Heart left ventricle (tissue), 16 donors: ENCODE measurements at places on chromosomes 2 and 18.
A peak's percentile ranks its signal among the peaks of the same experiment; 100 is the strongest.

- no peaks in the 10 kb centered on the region for H3K27me3 ChIP-seq
- DNase-seq: no peak
Observed at GRCh38 chr2:35185861-35186412, 1169.6 kb upstream of the CRIM1 start.

- H3K27ac ChIP-seq: peak overlapping the region; percentile 64
- peak; percentile 9 for DNase-seq
- H3K4me1 ChIP-seq: peaks cover 5% of the 10 kb centered on the region
- H3K36me3 ChIP-seq: no peaks in the 10 kb centered on the region
- H3K4me3 ChIP-seq: no peak overlapping the region
Observed at GRCh38 chr18:48799724-48800315, 150.9 kb downstream of the SMAD7 start.

- H3K4me1 ChIP-seq: no peaks in the 10 kb centered on the region
- no peaks in the 10 kb centered on the region for H3K36me3 ChIP-seq
- DNase-seq: no peak
- H3K27me3 ChIP-seq: no peaks in the 10 kb centered on the region
- H3K27ac ChIP-seq: no peak overlapping the region
Observed at GRCh38 chr2:214902286-214902685, 92.8 kb upstream of the BARD1 start.

GRCh38 chr2:99728166-99728565 is 238.3 kb upstream of the REV1 start:
- no peak for DNase-seq
- peaks cover 9% of the 10 kb centered on the region for H3K4me1 ChIP-seq
- H3K27me3 ChIP-seq: no peaks in the 10 kb centered on the region
- no peak overlapping the region for H3K27ac ChIP-seq

- H3K36me3 ChIP-seq: no peaks in the 10 kb centered on the region
- H3K27ac ChIP-seq: peak overlapping the region; percentile 69
Observed at GRCh38 chr2:101732773-101733256, 35.3 kb downstream of the MAP4K4 start.

DNA sequence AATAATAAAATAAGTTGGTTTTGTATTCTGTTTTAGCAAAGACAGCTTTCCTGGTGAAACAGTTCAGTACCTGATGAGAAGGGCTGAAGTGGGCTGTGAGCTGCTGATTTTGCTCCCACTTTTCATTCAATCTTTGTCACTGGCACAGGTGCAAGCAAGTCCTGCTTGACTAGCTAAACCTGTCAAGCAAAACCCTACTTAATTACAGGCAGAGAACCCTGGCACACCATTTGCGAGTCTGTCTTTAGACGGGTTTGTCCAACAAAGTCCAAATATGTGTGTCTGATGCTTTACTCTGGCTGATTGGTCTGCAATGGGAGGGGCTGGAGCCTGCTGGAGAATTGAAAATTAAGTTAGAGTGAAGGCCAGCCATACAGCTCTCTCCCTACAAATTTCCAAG is 267.2 kb downstream of the EPHA4 start:
- no peaks in the 10 kb centered on the region for H3K27me3 ChIP-seq
- H3K27ac ChIP-seq: no peak overlapping the region
- no peak for DNase-seq

DNA sequence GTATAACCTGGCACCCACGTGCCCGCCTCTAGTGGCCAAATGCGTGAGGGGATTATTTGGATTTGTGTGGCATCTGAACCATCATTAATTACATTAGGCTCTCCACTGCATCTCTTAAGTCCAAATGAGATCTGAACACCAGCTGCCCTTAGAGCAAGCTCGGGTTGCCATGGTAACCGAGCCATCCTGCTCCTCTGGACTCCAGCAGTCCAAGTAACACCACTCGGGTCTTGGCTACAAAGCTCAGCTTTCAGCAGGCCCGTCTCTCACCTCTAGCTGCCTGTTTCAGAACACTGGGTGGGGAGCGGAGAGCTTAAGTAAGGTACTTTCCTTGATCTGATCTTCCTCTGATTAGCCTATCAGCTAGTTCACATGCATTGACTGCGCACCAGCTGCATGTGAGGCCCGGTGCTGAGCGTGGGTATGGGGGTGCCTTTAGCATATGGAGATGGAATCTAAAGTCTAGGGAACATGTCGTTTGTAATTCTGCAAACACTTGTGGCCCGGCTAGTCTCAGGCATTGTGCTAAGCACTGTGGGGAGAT is 14.1 kb upstream of the CYS1 start:
- H3K27me3 ChIP-seq: peaks cover 31% of the 10 kb centered on the region
- no peak for DNase-seq
- H3K27ac ChIP-seq: no peak overlapping the region

- peaks cover 9% of the 10 kb centered on the region for H3K4me1 ChIP-seq
- H3K4me3 ChIP-seq: no peak overlapping the region
- H3K27ac ChIP-seq: no peak overlapping the region
- no peaks in the 10 kb centered on the region for H3K36me3 ChIP-seq
- H3K27me3 ChIP-seq: no peaks in the 10 kb centered on the region
- DNase-seq: no peak
Observed at GRCh38 chr2:102837626-102838198, 75.9 kb downstream of the TMEM182 start.

DNA sequence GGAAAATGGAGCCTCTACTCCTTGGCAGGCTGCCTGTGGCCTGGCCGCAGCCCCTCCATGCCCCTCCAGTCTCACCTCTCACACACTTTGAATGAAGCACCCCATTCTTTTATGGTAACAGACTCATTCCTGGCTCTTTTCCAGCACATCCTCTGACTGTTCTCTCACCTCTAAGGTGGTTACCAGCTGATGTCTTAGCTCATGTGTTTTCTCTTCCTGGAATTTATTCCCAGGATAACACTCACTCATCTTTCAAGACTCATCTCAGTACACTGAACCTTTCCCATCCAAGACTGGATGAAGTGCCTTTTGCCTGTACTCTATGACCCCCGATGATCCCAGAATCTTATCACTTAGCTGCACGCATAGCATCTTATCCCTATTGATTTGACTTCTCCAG is 50.6 kb downstream of the SLC9A4 start:
- no peaks in the 10 kb centered on the region for H3K4me1 ChIP-seq
- H3K27me3 ChIP-seq: peaks cover 8% of the 10 kb centered on the region
- no peak overlapping the region for H3K27ac ChIP-seq
- no peak for DNase-seq
- H3K36me3 ChIP-seq: no peaks in the 10 kb centered on the region

DNA sequence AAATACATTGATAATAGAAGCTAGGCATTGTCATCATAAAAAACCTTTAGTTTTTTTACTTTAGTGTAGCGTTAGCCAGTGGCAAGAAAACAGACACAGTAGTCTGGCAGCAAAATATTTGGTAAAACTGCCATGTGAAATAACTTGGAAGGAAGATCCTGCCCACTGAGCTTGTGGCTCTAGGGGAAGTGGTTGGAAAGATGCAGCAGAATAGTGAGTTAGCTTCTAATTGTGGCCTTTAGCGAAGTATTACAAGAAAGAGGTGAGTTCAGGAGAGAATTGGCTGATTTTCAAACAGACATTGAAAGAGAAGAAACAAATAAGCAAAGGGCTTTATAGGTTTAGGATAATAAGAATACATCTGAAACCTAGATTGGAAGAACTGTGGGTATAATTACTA is 1887.8 kb upstream of the CELF4 start:
- DNase-seq: no peak
- H3K4me1 ChIP-seq: peaks cover 6% of the 10 kb centered on the region
- H3K4me3 ChIP-seq: no peak overlapping the region
- no peak overlapping the region for H3K27ac ChIP-seq
- no peaks in the 10 kb centered on the region for H3K27me3 ChIP-seq
- H3K36me3 ChIP-seq: no peaks in the 10 kb centered on the region

- peak overlapping the region; percentile 53 for H3K27ac ChIP-seq
- peak overlapping the region; percentile 47 for H3K4me3 ChIP-seq
- no peaks in the 10 kb centered on the region for H3K36me3 ChIP-seq
- peak; percentile 41 for DNase-seq
Observed at GRCh38 chr18:75638776-75639471, 211.4 kb upstream of the SMIM21 start.

DNA sequence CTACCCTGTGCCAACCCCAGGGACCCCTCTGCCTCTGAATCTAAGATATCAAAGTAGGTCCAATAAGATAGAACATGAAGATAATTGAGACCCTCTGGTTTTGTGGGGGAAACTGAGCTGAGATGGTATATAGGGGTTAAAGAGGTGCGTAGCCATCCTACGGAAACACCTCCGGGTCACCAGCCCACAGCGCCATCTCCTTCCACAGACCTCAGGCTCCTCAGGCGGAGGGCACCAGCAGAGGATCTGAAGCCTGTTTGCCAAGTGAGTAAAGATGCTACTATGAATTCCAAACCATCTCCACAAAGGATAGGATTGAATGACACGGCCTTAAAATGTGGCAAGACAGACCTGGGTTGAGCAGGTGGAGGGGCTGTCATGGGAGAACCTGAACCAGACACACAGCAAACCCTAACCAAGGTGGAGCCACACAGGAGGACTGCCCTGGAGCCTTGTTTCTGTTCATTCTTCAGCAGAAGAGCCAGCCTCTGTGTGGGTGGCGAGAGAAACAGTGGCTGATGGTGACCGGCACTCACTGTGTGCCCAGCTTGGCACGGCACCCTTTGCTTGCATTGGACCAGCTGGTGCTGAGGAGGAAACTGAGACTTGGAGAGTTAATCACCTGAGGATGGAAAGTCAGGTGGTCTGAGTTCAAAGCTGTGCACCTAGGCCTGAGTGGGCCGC is 10.2 kb downstream of the GBX2 start:
- peaks cover 62% of the 10 kb centered on the region for H3K27me3 ChIP-seq
- no peaks in the 10 kb centered on the region for H3K4me1 ChIP-seq
- no peak overlapping the region for H3K4me3 ChIP-seq

GRCh38 chr2:15756882-15757819 is 165.5 kb downstream of the DDX1 start:
- H3K36me3 ChIP-seq: no peaks in the 10 kb centered on the region
- no peak for DNase-seq
- H3K27me3 ChIP-seq: no peaks in the 10 kb centered on the region
- no peak overlapping the region for H3K27ac ChIP-seq
- no peak overlapping the region for H3K4me3 ChIP-seq
- H3K4me1 ChIP-seq: peaks cover 5% of the 10 kb centered on the region

DNA sequence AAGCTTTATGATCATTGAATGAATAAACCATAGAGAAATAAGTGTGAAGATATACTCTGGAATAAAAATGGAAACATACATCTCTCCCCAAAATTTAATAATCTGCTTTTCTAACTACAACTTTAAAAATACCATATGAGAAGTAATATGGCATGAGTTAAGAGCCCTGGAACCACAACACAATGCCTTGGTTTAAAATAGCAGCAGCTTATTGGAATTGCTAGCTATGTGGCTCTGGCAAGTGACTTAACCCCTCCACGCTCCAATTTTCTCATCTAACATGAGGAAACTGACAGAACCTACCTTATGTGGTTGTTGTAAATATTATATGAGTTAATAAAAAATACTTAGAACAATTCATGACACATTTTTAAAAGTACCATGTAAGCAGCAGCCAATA is 76.4 kb downstream of the VPS54 start:
- no peak overlapping the region for H3K27ac ChIP-seq
- H3K36me3 ChIP-seq: no peaks in the 10 kb centered on the region
- no peaks in the 10 kb centered on the region for H3K4me1 ChIP-seq
- H3K4me3 ChIP-seq: no peak overlapping the region
- no peaks in the 10 kb centered on the region for H3K27me3 ChIP-seq

GRCh38 chr18:60146220-60146960 is 226.2 kb downstream of the MC4R start:
- no peak for DNase-seq
- no peak overlapping the region for H3K27ac ChIP-seq
- no peaks in the 10 kb centered on the region for H3K4me1 ChIP-seq

DNA sequence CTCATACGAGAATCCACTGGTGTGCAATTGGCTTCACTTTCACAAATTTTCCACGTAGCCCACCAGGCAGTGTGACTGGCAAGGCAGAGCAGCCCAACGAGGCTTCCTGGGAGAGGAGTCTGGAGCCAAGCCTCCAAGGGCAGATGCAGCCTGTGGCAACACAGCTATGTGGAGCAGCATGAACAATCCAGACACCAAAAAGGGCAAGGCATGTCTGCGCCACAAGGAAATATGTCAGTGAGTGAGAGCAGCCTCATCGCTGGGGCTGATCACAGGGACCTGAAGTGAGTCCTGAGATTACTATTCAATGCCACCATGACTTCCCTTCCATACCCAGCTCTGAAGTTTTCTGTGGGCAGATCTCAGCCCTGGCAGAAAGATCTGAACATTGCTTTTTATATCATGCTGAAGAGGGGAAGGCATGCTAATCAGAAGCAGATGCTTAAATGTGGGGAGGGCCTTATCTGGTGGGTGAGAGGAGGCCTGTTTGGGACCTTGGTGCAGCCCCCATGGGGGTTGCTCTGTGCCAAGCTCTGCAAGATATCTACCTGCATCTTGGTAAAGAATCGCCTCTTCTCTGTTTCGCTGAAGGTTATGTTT is 40.0 kb upstream of the PUM2 start:
- no peaks in the 10 kb centered on the region for H3K36me3 ChIP-seq
- H3K4me3 ChIP-seq: no peak overlapping the region
- DNase-seq: no peak
- H3K27me3 ChIP-seq: no peaks in the 10 kb centered on the region

- no peaks in the 10 kb centered on the region for H3K4me1 ChIP-seq
- no peak overlapping the region for H3K27ac ChIP-seq
- no peak for DNase-seq
- no peaks in the 10 kb centered on the region for H3K27me3 ChIP-seq
Observed at GRCh38 chr2:69652206-69652605, 8.7 kb upstream of the AAK1 start.

- H3K4me3 ChIP-seq: no peak overlapping the region
- no peaks in the 10 kb centered on the region for H3K4me1 ChIP-seq
- no peak overlapping the region for H3K27ac ChIP-seq
- H3K36me3 ChIP-seq: no peaks in the 10 kb centered on the region
- DNase-seq: no peak
Observed at GRCh38 chr2:142270291-142270690, 139.5 kb upstream of the LRP1B start.

DNA sequence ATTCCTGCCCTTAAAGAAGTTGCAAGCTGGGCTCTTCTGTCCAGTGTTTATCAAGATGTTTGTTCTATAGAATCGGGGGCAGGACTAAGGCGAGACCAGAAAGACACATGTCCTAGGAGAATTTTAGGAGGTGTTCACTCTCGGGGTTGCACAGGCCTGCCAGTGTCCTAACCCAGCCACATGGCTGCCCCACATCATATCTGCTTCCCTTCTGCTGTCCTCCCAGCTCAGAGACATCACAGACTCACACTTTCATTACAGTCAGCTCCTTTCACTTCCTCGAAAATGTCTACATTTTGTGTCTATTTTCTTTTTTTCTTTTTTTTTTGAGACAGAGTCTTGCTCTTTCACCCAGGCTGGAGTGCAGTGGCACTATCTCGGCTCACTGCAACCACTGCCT is 10.7 kb upstream of the MRO start:
- DNase-seq: no peak
- H3K36me3 ChIP-seq: no peaks in the 10 kb centered on the region
- no peaks in the 10 kb centered on the region for H3K4me1 ChIP-seq
- H3K27ac ChIP-seq: peak overlapping the region; percentile 84

DNA sequence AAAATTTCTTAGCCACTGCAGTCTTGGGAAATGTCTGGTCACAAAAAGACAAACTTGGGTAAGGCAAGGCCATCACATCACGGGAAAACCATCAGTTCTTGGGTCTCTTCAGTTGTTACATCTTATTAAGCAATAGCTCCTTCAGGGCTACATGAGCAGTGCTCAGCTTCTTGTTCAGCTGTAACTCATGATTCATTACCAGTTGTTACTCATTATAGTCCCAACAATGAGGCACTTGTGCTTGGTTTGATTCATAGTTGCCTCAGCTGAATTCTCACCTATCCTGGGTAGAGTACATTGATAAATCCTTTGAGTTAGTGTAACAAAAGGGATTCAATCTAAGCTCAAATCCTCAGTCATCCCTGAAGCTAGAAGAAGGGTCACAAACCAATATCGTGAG is 102.4 kb upstream of the DCC start:
- no peak overlapping the region for H3K4me3 ChIP-seq
- no peak overlapping the region for H3K27ac ChIP-seq
- no peaks in the 10 kb centered on the region for H3K36me3 ChIP-seq
- no peaks in the 10 kb centered on the region for H3K27me3 ChIP-seq
- H3K4me1 ChIP-seq: no peaks in the 10 kb centered on the region
- DNase-seq: no peak
